ENCODE measurements at places on chromosomes 6 and 20.

GRCh38 chr20:62943396-62943795 is 5.4 kb downstream of the GID8 start:
- no peak for DNase-seq

- no peak for DNase-seq
Observed at GRCh38 chr6:7640607-7641577, 50.9 kb downstream of the SNRNP48 start.

- no peak for DNase-seq
Observed at GRCh38 chr6:113451049-113451448, 406.1 kb upstream of the MARCKS start.

DNA sequence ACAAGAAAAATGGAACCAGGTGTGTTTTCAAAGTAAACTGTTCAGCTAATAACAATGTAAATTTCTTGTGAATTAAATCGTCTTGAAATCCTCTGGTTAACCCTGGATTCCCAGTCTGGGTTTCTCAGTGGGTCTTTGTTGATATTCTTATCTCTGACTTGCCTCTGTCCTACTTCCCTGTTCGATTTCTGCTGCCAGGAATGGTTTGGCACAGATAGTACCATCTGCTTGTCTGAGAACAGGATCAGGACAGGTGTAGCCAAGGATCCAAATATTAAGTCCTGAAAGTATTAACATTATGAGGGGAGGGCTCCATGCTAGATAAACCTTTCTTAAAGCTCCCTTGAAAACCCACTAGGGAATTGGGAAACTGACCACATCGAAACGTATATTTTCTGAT is 30.1 kb downstream of the ARFGEF2 start:
- DNase-seq, result no peak

DNA sequence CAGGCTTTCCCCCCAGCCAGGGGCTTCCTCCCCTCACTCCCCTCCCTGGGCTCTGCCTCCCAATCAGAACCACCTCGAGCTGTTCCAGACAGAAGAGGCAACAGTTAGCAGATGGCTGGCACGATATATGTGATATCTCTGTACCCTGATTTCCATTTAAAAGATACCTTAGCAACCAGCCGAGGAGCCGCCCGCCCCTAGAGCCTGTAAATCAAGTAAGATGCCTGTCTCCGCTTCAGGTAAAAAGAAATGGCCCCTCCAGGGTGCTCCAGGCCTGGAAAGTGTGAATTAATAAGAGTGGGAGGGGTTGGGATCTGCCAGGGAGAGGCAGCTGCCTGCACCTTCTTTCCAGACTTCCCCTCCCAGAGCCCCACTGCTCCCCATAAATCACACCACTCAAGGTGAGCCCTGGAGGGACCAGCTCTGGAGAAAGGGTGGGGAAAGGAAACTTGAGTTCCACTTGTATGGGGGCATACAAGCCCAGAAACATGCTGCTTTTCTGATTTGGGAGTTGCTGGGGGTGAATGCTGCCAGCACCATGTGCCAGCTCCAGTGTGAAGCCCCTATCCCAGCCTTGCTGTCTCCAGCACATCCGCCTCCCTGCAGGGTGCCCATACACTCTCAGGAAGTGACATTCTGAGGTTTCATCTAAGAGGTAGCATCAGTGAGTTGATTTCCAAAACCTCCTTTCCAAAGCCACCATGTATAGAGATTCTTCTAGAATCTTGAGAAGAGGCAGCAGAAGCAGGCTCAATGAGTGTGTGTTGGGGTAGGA is 148.0 kb downstream of the LRFN2 start:
- DNase-seq, result no peak

DNA sequence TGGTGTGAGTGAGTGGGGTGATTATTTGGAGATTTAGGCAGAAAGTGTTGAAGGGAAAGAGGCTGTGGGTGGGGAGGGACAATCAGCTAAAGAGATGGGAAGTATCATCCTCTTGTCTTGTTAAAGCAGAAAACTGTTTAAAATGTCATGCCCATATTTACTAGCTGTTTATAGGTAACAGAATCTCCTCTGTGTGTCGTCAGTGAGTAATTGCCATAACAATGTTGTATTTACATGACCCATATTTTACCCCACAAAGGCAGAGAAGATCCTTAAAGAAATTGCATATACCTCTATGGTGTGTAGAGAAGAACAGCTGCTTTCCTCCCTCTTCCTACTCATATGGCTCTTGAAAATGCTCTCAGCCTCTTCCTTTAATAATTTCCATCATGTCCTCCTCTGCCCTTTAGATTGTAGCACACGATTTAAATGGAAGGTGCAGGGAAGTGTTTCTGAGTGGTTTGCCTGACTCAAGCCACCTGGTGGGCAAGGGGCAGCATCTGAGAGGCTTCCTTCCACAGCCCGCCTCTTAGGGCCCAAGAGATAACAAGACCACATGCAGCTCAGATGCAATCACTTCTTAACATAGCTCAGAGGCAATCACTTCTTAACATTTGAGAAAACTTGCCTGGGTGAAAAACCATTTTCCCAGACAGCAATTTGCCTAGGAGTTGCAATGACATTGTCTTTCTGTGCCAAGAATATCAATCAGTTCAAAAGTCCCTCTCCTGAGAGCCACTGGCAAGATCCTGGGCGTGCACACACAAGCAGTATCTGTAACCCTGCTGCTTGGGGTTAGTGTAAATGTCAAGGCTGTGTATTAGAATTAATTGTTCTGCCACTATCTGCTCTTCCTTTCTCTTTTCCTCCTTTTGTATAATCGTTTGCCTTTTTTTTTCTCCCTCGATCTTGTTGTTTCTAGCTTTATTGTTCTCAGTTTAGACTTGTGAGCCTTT is 44.1 kb upstream of the EDN1 start:
- DNase-seq, result no peak

GRCh38 chr20:43942667-43943285 is 28.1 kb downstream of the TOX2 start:
- no peak for DNase-seq

- DNase-seq, result no peak
Observed at GRCh38 chr20:46174469-46175126, 56.5 kb downstream of the CD40 start.

DNA sequence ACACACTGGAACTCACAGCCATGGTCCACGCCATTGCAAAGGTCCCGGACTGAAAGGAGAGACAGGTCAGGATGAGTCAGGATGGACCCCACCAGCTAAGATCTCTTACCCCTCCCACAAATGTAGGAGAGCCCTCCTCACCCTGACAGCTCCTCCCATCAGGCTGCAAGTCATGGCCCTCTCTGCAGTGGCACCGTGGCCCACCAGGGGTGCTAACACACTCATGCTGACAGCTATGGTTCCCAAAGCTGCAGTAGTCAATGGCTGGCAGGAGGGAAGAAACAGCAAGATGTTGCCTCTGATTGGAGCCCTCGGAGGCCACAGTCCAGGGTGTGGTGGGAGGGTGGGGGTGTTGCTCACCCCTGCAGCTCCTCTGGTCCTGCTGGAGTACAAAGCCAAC is 5.7 kb upstream of the RBPJL start:
- peak; percentile 8 for DNase-seq

GRCh38 chr6:104252276-104252675 is 607.4 kb downstream of the HACE1 start:
- DNase-seq, result no peak

GRCh38 chr6:113271437-113271836 is 585.7 kb upstream of the MARCKS start:
- DNase-seq, result no peak

GRCh38 chr6:6169141-6169540 is 151.3 kb downstream of the F13A1 start:
- DNase-seq, result no peak

DNA sequence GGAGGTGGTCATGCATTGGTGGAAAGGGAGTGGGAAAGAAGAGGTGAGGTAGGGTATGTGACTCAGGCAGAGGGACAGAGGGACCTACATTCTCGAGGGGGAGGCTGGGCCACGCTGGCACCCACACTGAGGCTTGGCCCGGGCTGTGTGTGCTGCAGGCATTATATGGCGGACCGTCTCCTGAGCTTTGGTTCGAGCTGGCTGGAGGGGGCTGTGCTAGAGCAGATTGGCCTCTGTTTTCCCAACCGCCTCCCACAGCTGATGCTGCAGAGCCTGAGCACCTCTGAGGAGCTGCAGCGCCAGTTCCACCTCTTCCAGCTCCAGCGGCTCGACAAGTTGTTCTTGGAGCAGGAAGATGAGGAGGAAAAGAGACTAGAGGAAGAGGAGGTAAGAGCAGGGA is 23.4 kb downstream of the DNPH1 start:
- no peak for DNase-seq

GRCh38 chr6:52392944-52393343 is 27.2 kb upstream of the EFHC1 start:
- DNase-seq, result no peak

GRCh38 chr6:31493875-31494694 is 3.9 kb upstream of the MICB start:
- DNase-seq, result peak; percentile 50

GRCh38 chr6:2973676-2974075 is 2.3 kb upstream of the SERPINB6 start:
- no peak for DNase-seq

GRCh38 chr6:49541210-49541724 is 9.2 kb upstream of the C6orf141 start:
- DNase-seq, result no peak

- no peak for DNase-seq
Observed at GRCh38 chr6:28657381-28657768, 131.7 kb downstream of the GPX5 start.

GRCh38 chr6:72709431-72709830 is 87.6 kb downstream of the KCNQ5 start:
- DNase-seq, result no peak

DNA sequence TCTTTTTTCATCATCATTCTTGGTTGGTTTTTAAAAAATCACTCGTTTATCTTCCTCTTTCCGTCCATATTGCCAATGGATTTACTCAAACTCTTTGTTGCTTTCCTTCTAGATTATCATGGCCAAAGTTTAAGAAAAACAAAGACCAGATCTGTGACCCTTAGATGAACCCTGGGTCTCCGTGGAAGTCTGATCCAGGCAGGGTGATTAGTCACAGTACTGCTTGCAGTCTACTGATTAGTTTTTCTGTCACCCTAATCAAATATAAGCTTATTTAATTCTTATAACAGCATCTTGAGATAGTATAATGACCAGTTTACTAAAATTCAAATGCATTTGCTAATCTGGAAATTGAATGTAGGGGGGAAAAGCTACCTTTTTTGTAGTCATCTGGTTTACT is 6.0 kb upstream of the SMIM28 start:
- DNase-seq, result no peak

GRCh38 chr6:89763550-89763949 is 56.0 kb downstream of the MDN1 start:
- DNase-seq, result no peak

DNA sequence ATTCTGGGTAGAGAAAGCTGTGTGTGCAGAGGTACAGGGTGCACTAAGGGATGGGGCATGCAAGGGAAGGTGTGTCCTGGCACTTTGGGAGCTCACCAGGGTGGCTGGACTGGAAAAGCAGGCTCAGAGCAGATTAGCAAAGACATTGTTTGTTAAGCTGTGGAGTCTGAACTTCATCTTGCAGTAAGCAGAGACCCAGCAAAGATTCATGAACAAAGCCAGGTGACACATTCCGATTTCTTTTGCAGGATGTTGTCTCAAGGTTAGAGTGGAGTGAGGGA is 28.8 kb downstream of the DUSP22 start:
- no peak for DNase-seq

DNA sequence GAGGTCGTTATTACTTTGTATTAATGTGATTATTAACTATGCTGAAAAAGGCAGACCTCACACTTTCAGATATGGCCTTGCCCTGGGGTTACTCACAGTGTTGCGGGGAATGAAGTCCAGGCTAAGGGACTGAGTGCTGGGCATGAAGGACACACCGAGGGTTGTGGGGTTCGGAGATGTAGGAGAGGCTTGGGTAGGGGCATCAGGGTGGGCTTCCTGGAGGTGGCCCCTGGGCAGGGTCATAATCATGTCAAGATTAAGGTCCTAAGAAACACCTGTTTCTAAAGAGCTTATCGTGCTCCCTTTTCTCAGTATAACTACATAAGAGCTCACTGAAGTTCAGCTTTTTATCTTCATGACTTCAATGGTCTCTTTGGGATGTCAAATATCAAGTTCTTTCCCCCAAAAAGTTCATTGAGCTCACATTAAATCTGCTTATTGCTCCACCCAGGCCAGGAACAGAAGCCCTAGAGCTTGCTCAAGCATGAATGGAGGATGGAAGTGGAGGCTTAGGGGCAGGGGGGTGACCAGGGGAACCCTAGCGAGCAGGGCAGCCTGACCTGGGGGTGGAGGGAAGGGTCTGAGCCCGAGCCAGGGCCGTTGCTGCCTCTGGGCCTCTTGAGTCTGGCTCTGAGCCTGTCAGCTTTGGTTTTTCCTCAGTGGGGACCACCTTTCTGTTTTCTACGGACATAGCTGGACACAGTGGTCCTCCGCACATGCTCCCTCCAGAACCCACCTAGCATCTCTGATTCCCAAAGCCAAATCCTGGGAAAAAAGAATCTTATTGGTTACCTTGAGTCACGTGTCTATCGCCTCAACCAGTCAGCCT is 37.3 kb upstream of the TGM2 start:
- no peak for DNase-seq

DNA sequence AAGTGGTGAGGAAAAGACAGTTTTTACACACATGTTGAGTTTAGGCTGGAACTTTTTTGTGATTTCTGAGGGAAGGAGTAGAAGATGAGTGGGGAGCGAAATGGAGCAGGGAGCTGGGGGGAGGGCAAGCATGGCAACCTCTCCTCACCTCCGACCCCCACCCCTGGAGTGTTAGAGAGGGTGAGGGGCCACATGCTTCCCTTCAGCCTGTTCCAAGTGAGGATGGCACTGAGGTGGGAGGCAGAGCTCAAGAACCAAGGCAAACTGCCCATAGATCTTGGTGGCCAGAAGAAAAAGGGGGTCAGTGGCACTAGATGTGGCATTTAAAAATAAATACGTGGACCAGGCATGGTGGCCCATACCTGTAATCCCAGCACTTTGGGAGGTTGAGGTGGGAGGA is 4.8 kb downstream of the TTBK1 start:
- no peak for DNase-seq

GRCh38 chr6:170445487-170445886 is 107.6 kb downstream of the PSMB1 start:
- no peak for DNase-seq

- DNase-seq, result no peak
Observed at GRCh38 chr6:4972438-4972837, 31.4 kb downstream of the RPP40 start.

DNA sequence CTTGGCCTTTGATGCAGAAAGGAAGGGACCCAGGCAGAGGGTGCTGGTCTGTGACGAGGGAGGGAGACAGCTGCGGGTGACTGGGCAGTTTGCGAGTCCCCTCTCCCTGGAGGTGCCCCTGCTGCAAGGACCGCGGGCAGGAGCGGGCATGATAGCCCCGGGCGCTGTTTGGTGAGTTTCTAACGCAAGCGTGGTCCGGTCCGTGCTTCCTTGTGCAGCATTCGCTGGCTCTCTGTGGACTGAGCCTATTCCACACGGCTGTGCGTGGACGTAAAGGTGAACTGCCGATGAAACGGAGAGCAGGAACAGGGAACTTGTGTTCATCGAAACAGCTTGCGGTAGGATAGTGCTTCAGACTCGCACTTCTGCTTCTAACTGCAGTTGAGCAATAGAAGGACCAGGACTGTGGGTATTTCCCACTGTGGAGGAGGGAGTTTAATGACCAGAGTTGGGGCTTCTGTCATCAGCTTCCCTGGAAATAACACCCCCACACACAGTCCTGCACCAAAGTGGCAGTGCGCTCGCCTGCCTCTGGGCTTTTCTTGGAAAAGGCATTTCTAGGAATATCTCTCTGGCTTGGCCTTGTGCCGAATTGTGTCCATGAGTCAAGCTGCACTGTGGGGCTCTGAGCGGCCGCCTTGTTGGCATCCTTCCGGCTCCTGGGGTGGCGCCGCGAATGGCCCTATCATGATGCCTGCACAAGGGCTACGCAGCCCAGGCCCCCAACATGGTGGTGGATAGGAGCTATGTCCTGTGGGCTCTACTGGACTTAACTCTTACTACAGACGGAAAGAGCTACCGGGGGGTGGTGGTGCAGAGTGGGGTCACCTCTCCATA is 48.9 kb downstream of the DUSP22 start:
- DNase-seq, result no peak

Measured in COR-L47 (cell line).